ENCODE measurements at places on chromosomes 5 and 9. TPM values are rescaled to one million over a fixed set of nuclear protein-coding genes. Genes with fewer than 3 reads are reported as not detected.

- H3K36me3 ChIP-seq, result no peaks in the 10 kb centered on the region
- H3K27me3 ChIP-seq, result no peaks in the 10 kb centered on the region
Observed at GRCh38 chr9:3006851-3007250, 163.0 kb upstream of the PUM3 start.

GRCh38 chr9:93238953-93239925, 55.3 kb downstream of the WNK2 start:
- H3K27ac ChIP-seq, result no peak overlapping the region
- H3K4me3 ChIP-seq, result no peak overlapping the region
- no peaks in the 10 kb centered on the region for H3K4me1 ChIP-seq
- H3K27me3 ChIP-seq, result peaks cover 3% of the 10 kb centered on the region
- no peak for DNase-seq

GRCh38 chr9:77714077-77714549, 66.0 kb upstream of the GNA14 start:
- no peak overlapping the region for H3K4me3 ChIP-seq
- peaks cover 4% of the 10 kb centered on the region for H3K4me1 ChIP-seq
- H3K36me3 ChIP-seq, result no peaks in the 10 kb centered on the region
- no peak for DNase-seq
- H3K27ac ChIP-seq, result no peak overlapping the region

- peaks cover 27% of the 10 kb centered on the region for H3K4me1 ChIP-seq
- no peak overlapping the region for H3K27ac ChIP-seq
- no peak for DNase-seq
- H3K4me3 ChIP-seq, result no peak overlapping the region
Observed at GRCh38 chr5:78972654-78973428, 12.3 kb downstream of the ARSB start.

- no peak for DNase-seq
- H3K27me3 ChIP-seq, result no peaks in the 10 kb centered on the region
- no peak overlapping the region for H3K4me3 ChIP-seq
- H3K4me1 ChIP-seq, result no peaks in the 10 kb centered on the region
- no peaks in the 10 kb centered on the region for H3K36me3 ChIP-seq
Observed at GRCh38 chr5:152104211-152104610, 179.6 kb upstream of the GLRA1 start.

DNA sequence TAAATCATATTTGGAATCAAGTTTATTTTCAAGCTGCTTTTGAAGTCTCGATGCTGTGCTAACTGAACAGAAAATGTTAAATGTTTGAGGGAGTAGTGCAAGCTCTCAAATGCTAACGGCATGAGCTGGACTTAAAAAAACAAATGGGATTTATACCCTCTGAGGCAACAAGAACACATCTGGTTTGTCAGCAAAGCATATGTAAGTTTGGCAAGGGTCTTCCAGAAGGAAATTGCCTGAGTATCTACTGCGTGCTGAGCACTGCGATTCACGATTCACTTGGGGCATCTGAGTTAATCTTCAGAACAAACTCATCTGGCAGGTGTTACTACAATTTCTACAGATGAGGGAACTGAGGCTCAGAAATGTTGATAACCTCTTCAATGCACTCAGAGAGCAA, 98.4 kb upstream of the C9orf72 start:
- H3K36me3 ChIP-seq, result no peaks in the 10 kb centered on the region
- no peak for DNase-seq
- H3K4me1 ChIP-seq, result no peaks in the 10 kb centered on the region
- no peak overlapping the region for H3K4me3 ChIP-seq
- no peak overlapping the region for H3K27ac ChIP-seq
- no peaks in the 10 kb centered on the region for H3K27me3 ChIP-seq

DNA sequence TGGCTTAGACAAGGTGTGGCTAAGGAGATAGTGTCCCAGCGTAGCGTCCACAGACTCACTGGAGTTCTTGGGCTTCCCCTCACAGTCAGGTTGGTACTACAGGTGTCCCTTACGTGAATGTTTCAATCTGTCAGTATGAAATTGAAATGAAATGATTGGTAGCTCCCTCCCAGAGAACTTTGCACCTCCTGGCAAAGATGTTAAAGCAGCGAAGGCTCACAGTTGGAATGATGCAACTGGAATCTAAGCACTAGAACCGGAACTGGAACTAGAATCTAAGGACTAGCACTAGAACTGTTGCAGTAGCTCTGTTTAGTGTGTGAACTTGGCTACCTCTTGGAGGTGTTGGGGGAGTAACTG, 1.1 kb downstream of the SLC31A1 start:
- H3K4me3 ChIP-seq, result peak overlapping the region; percentile 73
- H3K4me1 ChIP-seq, result peaks cover 63% of the 10 kb centered on the region
- no peaks in the 10 kb centered on the region for H3K27me3 ChIP-seq
- H3K36me3 ChIP-seq, result peaks cover 7% of the 10 kb centered on the region
- no peak for DNase-seq
- peak overlapping the region; percentile 85 for H3K27ac ChIP-seq

- no peaks in the 10 kb centered on the region for H3K27me3 ChIP-seq
- DNase-seq, result no peak
- H3K27ac ChIP-seq, result no peak overlapping the region
- peaks cover 23% of the 10 kb centered on the region for H3K36me3 ChIP-seq
- no peak overlapping the region for H3K4me3 ChIP-seq
Observed at GRCh38 chr5:43674536-43674935, 71.6 kb downstream of the NNT start.

GRCh38 chr5:128254789-128255188, 171.2 kb downstream of the SLC12A2 start:
- H3K36me3 ChIP-seq, result no peaks in the 10 kb centered on the region
- no peaks in the 10 kb centered on the region for H3K4me1 ChIP-seq
- H3K4me3 ChIP-seq, result no peak overlapping the region
- H3K27me3 ChIP-seq, result no peaks in the 10 kb centered on the region

GRCh38 chr9:34891386-34891785, 66.7 kb upstream of the PHF24 start:
- H3K4me1 ChIP-seq, result no peaks in the 10 kb centered on the region
- H3K27me3 ChIP-seq, result peaks cover 8% of the 10 kb centered on the region
- no peak overlapping the region for H3K27ac ChIP-seq
- no peak overlapping the region for H3K4me3 ChIP-seq
- no peaks in the 10 kb centered on the region for H3K36me3 ChIP-seq

GRCh38 chr9:9998491-9999287, 614.1 kb downstream of the PTPRD start:
- no peaks in the 10 kb centered on the region for H3K4me1 ChIP-seq
- H3K27ac ChIP-seq, result no peak overlapping the region
- H3K36me3 ChIP-seq, result no peaks in the 10 kb centered on the region
- no peak overlapping the region for H3K4me3 ChIP-seq

DNA sequence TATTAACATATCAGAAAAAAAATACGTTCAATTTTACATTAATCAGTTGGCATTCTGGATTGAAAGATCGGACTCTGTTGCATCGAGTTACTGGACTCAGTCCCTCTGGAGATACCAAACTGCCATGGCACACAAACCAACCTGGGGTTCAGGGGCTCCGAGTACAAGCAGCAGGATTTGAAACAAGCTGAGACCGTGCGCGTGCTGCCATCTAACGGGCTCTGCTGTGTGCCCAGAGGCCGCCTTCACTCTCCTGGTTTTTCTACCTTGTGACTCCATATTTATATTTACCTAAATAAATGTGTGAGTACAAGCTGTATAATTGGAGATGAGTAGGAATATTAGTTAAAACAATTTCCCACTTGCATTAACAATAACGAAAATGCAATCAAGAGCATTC, 48.2 kb downstream of the ANXA1 start:
- no peak overlapping the region for H3K27ac ChIP-seq
- no peaks in the 10 kb centered on the region for H3K27me3 ChIP-seq
- H3K4me1 ChIP-seq, result no peaks in the 10 kb centered on the region
- no peak overlapping the region for H3K4me3 ChIP-seq
- H3K36me3 ChIP-seq, result no peaks in the 10 kb centered on the region

DNA sequence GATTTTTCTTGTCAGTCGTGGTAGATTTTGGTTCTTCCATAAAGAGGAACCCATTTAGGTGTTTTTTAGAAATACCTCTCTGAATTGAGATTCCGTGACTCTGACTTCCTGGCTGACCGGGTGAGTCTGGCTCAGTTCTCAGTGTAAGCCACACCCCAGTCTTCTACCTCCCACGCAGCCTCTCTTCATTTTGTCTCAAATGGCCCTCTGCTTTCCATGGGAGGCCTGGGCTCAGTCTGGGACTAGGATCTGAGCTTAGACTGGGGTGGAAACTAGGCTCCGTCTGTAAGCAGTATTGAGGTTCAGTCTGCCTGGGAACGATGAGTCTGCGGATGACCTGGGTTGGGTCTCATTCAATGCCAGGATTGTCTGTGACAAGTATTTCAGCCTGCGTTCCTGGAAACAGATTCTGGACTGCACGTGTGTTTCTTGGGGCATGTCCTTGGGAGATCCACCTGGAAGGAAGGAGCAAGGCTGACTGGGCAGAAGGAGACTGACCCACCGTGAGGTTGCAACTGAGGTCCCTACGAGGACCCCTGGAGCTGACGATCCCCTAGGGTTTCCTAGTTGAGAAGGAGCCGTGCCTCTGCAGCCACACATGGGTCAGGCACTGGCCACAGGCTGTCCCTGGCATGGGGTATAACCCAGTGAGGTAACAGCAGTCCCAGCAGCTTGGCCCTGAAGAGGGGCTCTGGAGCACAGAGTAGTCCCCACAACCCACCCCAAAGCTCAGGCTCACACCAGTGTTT, 12.4 kb upstream of the CRB2 start:
- no peaks in the 10 kb centered on the region for H3K36me3 ChIP-seq
- H3K4me1 ChIP-seq, result peaks cover 18% of the 10 kb centered on the region
- no peak overlapping the region for H3K4me3 ChIP-seq
- H3K27me3 ChIP-seq, result no peaks in the 10 kb centered on the region

DNA sequence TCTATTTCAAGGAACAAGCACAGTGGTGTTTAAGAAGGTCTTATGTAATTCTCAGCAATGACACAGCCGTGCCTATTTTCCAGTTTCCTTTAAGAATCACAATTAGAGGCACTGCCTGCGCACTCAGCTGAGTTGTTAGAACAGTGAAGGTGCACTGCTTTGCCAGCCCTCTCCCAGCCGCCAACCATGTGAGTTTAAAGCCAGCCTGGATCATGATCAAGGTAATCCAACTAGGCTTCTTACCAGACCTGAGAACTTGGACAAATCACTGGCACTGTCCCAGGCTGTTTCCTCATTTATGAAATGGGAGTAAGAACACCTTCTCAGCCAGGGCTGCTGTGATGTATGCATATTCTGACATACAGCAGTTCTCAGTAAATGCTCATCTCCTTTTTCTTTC, 99.6 kb downstream of the ASTN2 start:
- no peak overlapping the region for H3K4me3 ChIP-seq
- no peaks in the 10 kb centered on the region for H3K4me1 ChIP-seq
- DNase-seq, result no peak
- H3K27ac ChIP-seq, result no peak overlapping the region
- no peaks in the 10 kb centered on the region for H3K36me3 ChIP-seq
- H3K27me3 ChIP-seq, result no peaks in the 10 kb centered on the region

DNA sequence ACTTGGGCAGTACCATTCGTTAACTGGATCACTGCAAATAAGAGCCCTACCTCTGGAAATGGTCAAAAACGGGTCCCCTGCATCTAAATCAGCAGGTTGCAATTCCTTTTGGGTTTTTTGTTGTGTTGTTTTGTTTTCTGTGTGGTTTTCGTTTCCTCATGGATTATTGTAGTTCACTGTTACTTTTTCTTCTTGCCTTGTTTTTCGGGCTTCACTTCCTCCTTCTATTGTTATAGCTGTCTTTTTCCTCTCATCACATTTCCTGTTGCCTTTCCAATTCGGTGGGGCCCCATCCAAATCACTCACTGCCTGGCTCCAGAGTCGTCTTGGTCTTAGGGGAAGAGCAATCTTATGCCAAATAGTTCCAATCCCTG, 8.7 kb upstream of the SSBP2 start:
- no peaks in the 10 kb centered on the region for H3K36me3 ChIP-seq
- no peak overlapping the region for H3K4me3 ChIP-seq
- peaks cover 23% of the 10 kb centered on the region for H3K4me1 ChIP-seq
- peak overlapping the region; percentile 25 for H3K27ac ChIP-seq
- H3K27me3 ChIP-seq, result no peaks in the 10 kb centered on the region

DNA sequence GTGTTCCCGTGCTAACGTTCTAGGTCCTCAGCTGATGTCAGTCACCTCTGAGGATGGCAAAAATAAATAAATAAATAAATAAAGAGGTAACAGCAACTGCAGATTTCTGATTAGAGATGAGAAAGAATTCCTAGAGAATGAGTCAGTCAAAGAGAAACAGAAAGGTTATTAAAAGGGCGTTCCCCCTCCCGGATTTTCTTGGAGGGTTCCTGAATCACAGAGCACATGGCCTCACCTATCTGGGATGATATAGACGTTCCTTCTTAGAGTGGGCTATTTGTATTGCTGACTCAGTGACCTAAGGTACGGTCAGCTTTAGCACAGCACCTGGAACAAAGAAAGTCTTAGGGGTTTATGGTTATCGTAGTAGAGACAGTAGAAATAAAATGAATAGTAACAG, 30.6 kb downstream of the HTR4 start:
- DNase-seq, result no peak
- no peak overlapping the region for H3K27ac ChIP-seq
- H3K4me1 ChIP-seq, result no peaks in the 10 kb centered on the region
- no peak overlapping the region for H3K4me3 ChIP-seq

- no peak overlapping the region for H3K4me3 ChIP-seq
- no peak overlapping the region for H3K27ac ChIP-seq
- H3K4me1 ChIP-seq, result peaks cover 8% of the 10 kb centered on the region
- H3K27me3 ChIP-seq, result no peaks in the 10 kb centered on the region
- DNase-seq, result no peak
Observed at GRCh38 chr5:34858790-34859189, 19.8 kb downstream of the TTC23L start.

DNA sequence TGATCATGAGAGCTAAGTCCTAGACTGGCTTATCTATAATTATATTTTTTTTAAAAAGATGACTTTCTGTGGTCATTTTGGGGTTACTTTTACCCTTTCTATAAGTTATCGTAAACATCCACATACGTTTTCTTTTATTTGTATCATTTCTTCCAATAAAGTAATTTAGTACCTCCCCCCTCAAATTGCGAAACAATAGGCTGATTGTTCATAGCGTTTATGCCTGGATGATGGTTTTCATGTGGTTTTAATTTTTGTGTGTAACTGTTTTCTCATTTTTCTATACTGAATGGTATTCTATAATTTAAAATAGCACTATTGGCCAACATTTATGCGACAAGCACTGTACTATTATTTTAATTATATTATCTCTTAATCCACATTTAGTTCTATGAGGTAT, 44.5 kb downstream of the SMC5 start:
- H3K4me3 ChIP-seq, result no peak overlapping the region
- H3K27me3 ChIP-seq, result no peaks in the 10 kb centered on the region
- H3K27ac ChIP-seq, result no peak overlapping the region
- no peaks in the 10 kb centered on the region for H3K4me1 ChIP-seq
- H3K36me3 ChIP-seq, result peaks cover 72% of the 10 kb centered on the region

- no peak for DNase-seq
- H3K36me3 ChIP-seq, result no peaks in the 10 kb centered on the region
- peaks cover 7% of the 10 kb centered on the region for H3K4me1 ChIP-seq
- H3K4me3 ChIP-seq, result no peak overlapping the region
Observed at GRCh38 chr5:176742246-176743105, 67.9 kb upstream of the UNC5A start.

- H3K36me3 ChIP-seq, result no peaks in the 10 kb centered on the region
- peak within 1 kb of the TSS; percentile 59 for H3K4me3 ChIP-seq
- peak within 1 kb of the TSS; percentile 52 for H3K27ac ChIP-seq
- no peaks in the 10 kb centered on the region for H3K4me1 ChIP-seq
- peaks cover 7% of the 10 kb centered on the region for H3K27me3 ChIP-seq
Observed at GRCh38 chr5:36606428-36607113, at the start of gene SLC1A3. TSS of gene SLC1A3 (plus strand) at chr5:36606606. CDS start at chr5:36608424, 1,818 bp downstream.

IL4 gene
- total RNA-seq, result not detected

PAEP gene
- not detected for total RNA-seq

FCN2 gene
- total RNA-seq, result not detected

PDCD1LG2 gene
- total RNA-seq, result 9.0 TPM

KIF24 gene
- total RNA-seq, result 1.4 TPM

ZER1 gene
- total RNA-seq, result 45.5 TPM

ADAMTSL1 gene
- total RNA-seq, result 3.7 TPM

CXXC5 gene
- 27.3 TPM for total RNA-seq

CDC20B gene
- 0.24 TPM for total RNA-seq

KCNMB1 gene
- total RNA-seq, result 2.5 TPM

CDO1 gene
- 12.8 TPM for total RNA-seq

TMEFF1 gene
- 0.80 TPM for total RNA-seq

All from lower lobe of right lung (tissue), 2 donors.